Activated CD4-positive, alpha-beta T cell treated with anti-CD3 and anti-CD28 coated beads for 1 hour (primary cell): ENCODE measurements at places on chromosomes 5 and 9.

GRCh38 chr5:51214746-51215145 lies 168.5 kb upstream of the ISL1 start:
- no peak for DNase-seq

DNA sequence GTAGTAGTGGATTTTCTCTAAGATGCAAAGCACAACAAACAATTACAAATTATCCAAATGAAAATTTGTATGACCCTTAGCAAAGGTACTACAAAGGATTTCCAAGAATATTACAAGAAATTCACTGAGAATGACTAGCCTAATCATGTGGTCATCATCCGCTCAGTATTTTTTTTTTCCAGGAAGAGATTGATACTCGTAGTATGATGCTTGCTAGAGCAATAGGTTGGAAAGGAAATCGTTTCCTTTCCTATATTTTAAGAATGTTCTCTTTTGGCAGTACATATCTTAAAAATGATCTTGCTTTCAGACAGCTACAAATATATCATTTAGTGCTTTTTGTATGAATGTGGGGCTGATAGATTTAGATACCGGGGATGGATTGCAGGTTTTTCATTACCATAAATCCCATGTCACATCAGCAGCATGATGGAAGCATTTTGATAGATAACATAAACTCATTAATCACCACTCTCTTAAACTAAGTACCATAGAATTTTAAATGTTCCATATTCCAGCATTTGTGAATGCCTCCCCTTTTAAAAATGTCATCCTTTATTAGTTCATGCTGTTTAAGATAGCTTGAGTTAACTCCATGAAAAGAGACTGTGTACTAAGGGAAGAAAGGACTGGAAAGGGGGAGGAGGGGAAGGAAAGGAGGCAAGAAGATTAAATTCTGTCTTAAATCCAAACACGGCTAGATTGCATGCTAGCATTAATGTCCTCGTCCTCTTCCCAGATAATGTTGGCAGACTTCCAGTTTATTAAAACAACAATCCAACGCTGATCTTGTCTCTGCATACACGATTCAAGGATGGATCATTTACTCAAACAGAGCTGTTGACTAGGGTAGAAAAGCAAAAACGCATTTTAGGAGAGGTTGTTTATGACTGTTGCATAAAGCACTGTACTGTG lies 311.7 kb upstream of the ZNF608 start:
- no peak for DNase-seq

- DNase-seq: no peak
These were observed 32.2 kb downstream of the CCDC69 start for GRCh38 chr5:151191661-151192060.

DNA sequence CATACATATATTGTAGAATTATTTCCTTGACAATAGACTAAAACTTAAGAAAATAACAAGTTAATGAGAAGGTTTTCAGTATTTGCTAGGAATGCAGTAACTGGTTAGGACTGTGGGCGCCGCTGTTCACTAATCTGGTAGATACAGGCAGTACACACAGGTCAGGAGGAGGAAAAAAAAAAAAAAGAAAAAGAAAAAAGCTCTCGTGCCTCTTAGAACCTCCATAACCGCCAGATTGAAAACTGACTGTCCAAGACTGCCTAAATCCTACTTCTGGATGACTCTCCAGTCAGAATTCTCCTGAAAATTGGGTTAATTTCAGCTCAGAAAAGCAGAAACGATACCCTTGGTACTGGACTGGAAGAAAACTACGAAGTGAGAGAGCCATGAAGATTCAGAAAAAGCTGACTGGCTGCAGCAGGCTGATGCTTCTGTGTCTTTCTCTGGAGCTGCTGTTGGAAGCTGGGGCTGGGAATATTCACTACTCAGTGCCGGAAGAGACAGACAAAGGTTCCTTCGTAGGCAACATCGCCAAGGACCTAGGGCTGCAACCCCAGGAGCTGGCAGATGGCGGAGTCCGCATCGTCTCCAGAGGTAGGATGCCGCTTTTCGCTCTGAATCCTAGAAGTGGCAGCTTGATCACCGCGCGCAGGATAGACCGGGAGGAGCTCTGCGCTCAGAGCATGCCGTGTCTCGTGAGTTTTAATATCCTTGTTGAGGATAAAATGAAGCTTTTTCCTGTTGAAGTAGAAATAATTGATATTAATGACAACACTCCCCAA lies at the start of gene PCDHGA1:
PCDHGA1 (plus strand) TSS at position 216 of the 782 bp plus-strand sequence.
- DNase-seq: no peak

DNA sequence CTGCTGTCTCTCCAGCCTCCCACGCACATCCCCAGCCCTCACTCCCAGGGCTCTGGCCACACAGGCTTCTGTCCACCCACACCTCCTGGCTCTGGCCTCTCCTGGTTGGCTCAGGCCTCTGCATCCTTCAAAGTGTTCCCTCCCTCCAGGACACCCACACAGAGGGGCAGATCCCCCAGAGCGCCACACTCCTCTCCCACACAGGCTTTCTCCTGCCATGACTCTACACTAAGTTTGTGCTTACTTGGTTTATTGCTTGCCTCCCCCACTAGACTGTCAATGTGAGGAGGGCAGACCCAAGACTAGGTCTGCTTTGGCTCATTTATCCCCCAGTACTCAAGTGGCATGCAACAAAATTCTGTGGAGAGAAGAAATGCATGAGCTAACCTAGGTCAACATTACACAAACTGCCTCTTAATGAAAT lies 67.0 kb upstream of the SPOCK1 start:
- DNase-seq: no peak

DNA sequence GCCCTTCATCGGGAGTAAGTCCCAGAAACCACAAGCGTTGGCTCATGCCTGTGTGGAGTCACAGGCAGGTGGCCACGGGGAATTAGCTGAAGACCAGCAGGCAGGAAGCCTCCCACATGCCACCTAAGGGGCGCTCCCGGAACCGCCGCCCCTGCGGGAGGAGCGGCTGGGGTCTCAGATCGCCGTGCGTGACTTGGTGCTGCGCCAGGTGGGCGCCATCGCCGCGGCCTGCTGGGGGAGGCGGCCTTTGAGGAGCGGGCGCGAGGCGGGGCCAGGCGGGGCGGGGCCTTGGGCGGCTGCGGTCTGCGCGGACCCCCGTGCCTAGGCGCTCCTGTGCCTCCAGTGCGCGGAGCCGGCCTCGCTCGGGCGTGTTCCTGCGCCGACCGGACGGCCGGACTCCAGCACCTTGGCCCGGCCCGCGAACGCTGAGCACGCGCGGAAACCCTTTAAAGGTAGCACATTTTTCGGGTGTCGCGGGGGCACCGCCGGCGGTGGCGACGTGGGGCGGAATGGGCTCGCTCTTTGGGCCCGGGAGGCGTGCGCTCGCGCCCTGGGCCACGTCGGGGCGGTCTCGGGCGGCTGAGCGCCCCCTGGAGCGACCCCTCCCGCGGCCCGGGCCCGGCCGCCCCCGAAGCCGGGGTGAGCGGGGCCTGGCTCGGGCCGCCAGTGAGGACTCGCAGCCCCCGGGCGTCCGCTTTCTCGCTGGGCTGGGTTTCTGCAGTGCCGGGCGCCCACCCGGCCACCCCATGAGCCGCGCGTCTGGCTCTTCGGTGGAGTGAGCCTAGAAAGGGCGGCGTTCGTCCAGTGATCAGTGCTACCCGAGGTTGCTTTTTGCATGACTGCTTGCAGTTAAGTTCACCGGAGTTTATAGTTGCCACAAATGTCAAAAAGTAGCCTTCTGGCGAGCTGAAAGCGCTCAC lies 24.5 kb downstream of the LECT2 start:
- no peak for DNase-seq

DNA sequence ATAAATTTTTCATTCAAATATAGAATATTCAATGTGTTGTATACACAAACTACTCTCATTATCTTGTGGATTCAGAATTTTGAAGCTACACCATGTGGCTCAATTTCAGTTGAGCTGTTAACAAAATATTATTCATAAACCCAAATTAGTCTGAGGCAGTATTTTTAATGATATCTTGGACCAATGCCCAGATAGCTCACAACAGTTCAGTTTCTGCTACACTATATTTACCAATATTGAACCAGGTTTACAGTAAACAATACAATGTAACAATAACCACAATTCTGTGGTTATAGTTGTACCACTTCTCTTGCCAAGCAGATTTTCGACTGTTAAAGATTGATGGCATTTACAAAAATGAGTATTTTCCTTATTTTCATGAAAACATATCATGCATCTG lies 99.9 kb downstream of the SSBP2 start:
- DNase-seq: no peak

- DNase-seq: no peak
These were observed 179.3 kb downstream of the RFX3 start for GRCh38 chr9:3346549-3346948.
